Natural killer cell (primary cell): ENCODE measurements at places on chromosomes 3 and 15. TPM values are rescaled to one million over a fixed set of nuclear protein-coding genes. Genes with fewer than 3 reads are reported as not detected.

The SERPINI2 gene
- total RNA-seq, result not detected

DNA sequence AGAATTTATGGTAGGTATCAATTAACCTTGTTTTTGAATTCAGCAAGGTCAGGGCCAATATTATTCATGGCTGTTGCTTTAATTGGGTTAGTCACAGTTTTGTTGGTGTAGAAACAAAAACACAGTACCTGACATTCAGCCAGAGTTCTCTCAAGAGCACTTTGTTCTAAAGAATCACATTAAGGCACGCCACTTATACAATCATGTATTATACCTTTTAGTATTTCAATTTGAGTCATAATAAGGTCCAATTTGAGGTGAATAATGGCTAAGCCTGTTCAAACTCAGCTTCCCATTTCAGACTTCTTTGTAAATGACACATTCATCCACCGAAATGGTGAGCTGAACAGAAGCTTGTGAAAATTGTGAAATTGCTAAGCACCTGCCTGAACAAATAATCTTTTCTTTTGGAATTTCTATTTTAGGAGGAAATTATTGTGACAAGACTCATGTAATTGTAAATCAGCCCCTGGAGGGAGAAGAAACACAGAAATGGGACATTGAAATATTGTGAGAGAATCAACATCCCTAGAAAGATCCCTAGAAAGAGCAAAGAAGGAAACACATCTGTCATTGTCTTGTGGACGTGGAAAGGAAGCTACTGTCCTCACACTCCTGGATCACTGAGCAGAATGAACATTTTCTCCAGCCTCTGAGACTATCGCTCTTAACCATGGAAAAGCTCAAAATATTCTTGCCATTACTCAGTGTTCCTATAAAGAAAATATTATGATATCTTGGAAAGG lies 29.3 kb downstream of the RIOX2 start:
- no peaks in the 10 kb centered on the region for H3K27me3 ChIP-seq
- H3K4me3 ChIP-seq, result no peak overlapping the region
- H3K4me1 ChIP-seq, result no peaks in the 10 kb centered on the region
- no peak overlapping the region for H3K27ac ChIP-seq
- H3K36me3 ChIP-seq, result peaks cover 54% of the 10 kb centered on the region

The DZIP1L gene
- total RNA-seq, result not detected

The NECTIN3 gene
- total RNA-seq, result 2.3 TPM

- no peak overlapping the region for H3K27ac ChIP-seq
- H3K27me3 ChIP-seq, result peaks cover 7% of the 10 kb centered on the region
- no peaks in the 10 kb centered on the region for H3K4me1 ChIP-seq
Observed at GRCh38 chr15:101489237-101489598, 289 bp downstream of the PCSK6 start.

The CEP19 gene
- 0.92 TPM for total RNA-seq

- no peak overlapping the region for H3K4me3 ChIP-seq
- DNase-seq, result no peak
- no peaks in the 10 kb centered on the region for H3K27me3 ChIP-seq
- H3K4me1 ChIP-seq, result peaks cover 3% of the 10 kb centered on the region
- peaks cover 59% of the 10 kb centered on the region for H3K36me3 ChIP-seq
- H3K27ac ChIP-seq, result no peak overlapping the region
Observed at GRCh38 chr3:195872800-195873199, 35.6 kb downstream of the TNK2 start.

The FMN1 gene
- total RNA-seq, result 19.2 TPM

The CLCN2 gene
- total RNA-seq, result 8.2 TPM

DNA sequence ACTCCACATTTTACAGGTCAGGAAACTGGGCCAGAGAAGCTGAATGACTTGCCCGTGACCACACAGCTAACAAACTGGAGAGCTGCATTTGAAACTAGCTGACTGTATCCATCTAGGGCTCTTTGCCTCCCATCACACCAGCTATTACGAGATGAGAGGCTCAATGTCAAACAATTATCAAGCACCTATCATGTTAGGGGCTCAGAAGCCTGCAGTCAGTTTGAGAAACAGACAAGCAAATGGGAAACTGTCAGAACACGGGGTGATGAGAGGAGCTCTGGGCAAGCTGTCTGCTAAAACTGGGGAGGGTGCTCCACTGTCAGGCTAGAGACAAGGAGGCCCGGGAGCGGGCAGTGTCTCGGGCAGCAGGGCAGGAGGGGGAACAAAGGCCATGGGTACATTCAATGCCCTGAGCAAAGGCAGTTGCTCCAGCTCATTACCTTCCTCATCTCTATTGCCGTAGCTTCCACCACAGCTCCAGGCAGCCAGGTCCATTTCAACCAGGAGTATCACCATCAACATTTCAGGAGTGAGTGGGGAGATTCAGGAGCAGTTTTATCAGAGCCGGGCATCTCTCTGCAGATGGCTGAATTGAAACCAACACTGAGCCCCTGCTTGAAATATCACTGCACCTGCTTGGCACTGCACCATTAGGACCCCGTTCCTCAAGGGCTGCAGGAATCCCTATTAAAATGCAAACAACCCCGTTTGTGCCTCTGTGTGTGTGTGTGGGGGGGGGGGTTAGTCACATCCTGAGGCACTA lies 122.6 kb downstream of the RAB11A start:
- H3K4me3 ChIP-seq, result no peak overlapping the region
- no peaks in the 10 kb centered on the region for H3K4me1 ChIP-seq
- H3K36me3 ChIP-seq, result no peaks in the 10 kb centered on the region
- H3K27me3 ChIP-seq, result peaks cover 6% of the 10 kb centered on the region
- DNase-seq, result no peak

DNA sequence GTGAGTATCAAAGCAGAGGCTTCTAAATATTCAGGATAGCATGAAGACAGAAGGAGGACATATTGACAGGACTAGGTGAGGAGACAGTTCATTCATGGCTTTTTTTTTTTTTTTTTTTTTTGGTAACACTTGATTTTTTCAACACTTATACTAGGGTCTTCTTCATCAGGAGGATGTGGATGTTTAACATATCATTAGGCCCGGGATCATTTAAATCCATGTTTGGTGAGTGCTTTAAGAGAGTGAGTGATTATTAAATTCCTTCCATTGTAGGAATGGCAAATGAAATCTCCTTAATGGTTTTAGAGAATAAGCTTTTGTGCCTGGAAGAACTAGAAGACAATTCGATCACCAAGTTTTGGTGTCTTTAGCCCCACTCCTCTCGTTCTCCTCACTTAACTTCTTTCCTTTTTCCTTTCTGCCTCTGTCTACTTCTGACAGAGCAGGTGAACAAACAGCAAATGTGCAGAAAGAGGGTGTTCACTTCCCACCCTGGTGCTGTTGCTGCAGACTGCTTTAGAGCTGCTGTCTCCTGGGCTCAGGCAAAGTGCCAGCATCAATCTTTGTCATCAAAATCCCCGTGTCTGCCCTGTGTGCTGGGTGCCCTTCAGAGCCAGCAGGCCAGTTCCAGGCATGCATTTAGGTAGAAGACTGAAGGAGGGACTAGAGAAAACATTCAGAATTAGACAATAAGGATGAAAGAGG lies 35.6 kb upstream of the RAB11A start:
- H3K27ac ChIP-seq, result peak overlapping the region; percentile 87
- no peaks in the 10 kb centered on the region for H3K27me3 ChIP-seq
- no peak overlapping the region for H3K4me3 ChIP-seq
- H3K4me1 ChIP-seq, result peaks cover 43% of the 10 kb centered on the region

- no peak for DNase-seq
- peaks cover 4% of the 10 kb centered on the region for H3K4me1 ChIP-seq
- H3K27me3 ChIP-seq, result no peaks in the 10 kb centered on the region
- no peak overlapping the region for H3K4me3 ChIP-seq
Observed at GRCh38 chr3:183265157-183265642, 12.1 kb downstream of the B3GNT5 start.

- no peak for DNase-seq
- H3K36me3 ChIP-seq, result no peaks in the 10 kb centered on the region
Observed at GRCh38 chr15:78637776-78638435, 3.1 kb downstream of the CHRNB4 start.

DNA sequence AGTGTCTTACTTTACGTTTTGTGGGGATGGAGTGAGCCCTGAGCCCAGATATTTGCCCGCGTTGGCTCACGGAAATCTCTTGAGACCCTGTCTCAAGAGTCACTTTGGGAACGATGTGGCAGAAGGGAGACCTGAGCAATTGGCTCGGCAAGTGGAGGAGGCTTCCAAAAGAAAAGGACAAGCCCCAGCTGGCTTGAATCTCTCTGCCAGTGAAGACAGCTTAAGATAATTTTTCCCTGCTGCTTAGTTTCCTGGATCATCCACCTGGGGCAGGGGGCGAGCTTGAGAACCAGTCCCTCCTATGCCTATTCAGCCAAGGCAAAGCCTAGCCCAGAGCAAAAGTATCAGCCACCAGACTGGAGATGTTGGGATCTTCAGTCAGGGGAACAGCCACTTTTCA lies 708 bp downstream of the SEC22A start:
- no peaks in the 10 kb centered on the region for H3K27me3 ChIP-seq
- H3K4me1 ChIP-seq, result peaks cover 15% of the 10 kb centered on the region
- DNase-seq, result no peak
- no peaks in the 10 kb centered on the region for H3K36me3 ChIP-seq
- H3K4me3 ChIP-seq, result peak overlapping the region; percentile 87
- peak overlapping the region; percentile 95 for H3K27ac ChIP-seq

GRCh38 chr3:39671116-39671515 lies 138.3 kb upstream of the MYRIP start:
- no peaks in the 10 kb centered on the region for H3K36me3 ChIP-seq
- H3K4me1 ChIP-seq, result no peaks in the 10 kb centered on the region
- no peak overlapping the region for H3K27ac ChIP-seq
- no peaks in the 10 kb centered on the region for H3K27me3 ChIP-seq

DNA sequence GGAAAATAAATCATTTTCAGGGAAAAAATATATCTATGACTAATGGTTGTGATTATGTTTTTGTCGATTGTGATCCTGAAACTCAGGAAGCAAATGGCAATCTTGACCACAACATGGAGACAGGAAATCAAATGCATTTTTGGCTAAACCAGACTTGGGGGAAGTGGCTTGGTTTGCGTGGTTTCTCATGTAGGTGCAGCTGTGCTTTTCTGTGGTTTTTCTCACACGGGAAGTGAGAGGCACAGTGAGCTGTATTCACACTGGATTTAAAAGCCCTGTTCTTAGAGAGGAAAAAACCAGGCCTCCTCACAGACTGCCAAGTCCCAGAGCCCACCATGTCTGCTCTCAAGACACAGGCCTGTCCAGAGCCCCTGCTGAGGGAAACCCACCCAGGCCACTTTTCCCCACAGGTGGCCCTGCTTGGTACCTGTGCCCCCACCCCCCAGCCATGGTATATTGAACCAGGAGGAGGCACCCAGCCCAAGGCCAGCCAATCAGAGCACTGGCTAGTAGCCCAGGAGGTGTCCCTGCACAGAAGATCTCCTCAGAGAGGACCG lies 46.1 kb downstream of the BTD start:
- H3K27ac ChIP-seq, result peak overlapping the region; percentile 16
- H3K27me3 ChIP-seq, result no peaks in the 10 kb centered on the region
- no peaks in the 10 kb centered on the region for H3K36me3 ChIP-seq
